ENCODE measurements at places on chromosomes 3 and 15. TPM values are rescaled to one million over a fixed set of nuclear protein-coding genes. Genes with fewer than 3 reads are reported as not detected.

The MASP1 gene
- polyA plus RNA-seq = 37.3 TPM

The ST8SIA2 gene
- not detected for polyA plus RNA-seq

The CACNA2D3 gene
- 0.39 TPM for polyA plus RNA-seq

The NRROS gene
- not detected for polyA plus RNA-seq

The NAALADL2 gene
- 20.5 TPM for polyA plus RNA-seq

The CHSY1 gene
- polyA plus RNA-seq = 5.2 TPM

The ITIH4 gene
- polyA plus RNA-seq = not detected

The TM4SF18 gene
- not detected for polyA plus RNA-seq

The RAB6B gene
- polyA plus RNA-seq = 0.67 TPM

The MUC20 gene
- polyA plus RNA-seq = not detected

The HCLS1 gene
- 39.2 TPM for polyA plus RNA-seq

The TMEM266 gene
- 0.10 TPM for polyA plus RNA-seq

The RUVBL1 gene
- 54.4 TPM for polyA plus RNA-seq
